ENCODE measurements at places on chromosomes 11 and 22.

- DNase-seq, result no peak
Observed at GRCh38 chr22:25942115-25942855, 200.3 kb downstream of the MYO18B start.

DNA sequence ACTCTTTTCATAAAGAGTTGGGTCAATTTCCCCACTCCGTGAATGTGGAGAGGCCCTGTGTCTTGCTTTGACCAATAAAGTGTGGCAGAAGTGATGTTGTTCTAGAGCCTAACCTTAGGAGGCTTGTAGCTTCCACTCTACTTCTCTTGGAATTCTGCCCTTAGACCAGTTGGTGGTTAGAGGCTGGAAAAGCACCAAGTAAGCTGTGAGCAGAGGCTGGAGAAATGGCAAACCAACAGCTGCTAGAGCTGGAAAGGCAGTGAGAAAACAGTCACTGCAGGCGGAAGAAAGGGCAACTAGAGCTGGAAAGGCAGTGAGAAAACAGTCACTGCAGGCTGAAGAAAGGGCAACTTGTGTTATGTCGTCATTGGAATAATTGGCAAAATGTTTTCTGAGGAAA is 29.8 kb upstream of the MSANTD2 start:
- DNase-seq, result no peak

GRCh38 chr11:92552942-92553341 is 328.3 kb downstream of the FAT3 start:
- DNase-seq, result no peak

GRCh38 chr22:49236541-49237075 is 591.1 kb downstream of the BRD1 start:
- no peak for DNase-seq

- no peak for DNase-seq
Observed at GRCh38 chr11:63547061-63547460, 10.5 kb downstream of the PLAAT4 start.

GRCh38 chr11:30197869-30198268 is 32.9 kb upstream of the FSHB start:
- no peak for DNase-seq

DNA sequence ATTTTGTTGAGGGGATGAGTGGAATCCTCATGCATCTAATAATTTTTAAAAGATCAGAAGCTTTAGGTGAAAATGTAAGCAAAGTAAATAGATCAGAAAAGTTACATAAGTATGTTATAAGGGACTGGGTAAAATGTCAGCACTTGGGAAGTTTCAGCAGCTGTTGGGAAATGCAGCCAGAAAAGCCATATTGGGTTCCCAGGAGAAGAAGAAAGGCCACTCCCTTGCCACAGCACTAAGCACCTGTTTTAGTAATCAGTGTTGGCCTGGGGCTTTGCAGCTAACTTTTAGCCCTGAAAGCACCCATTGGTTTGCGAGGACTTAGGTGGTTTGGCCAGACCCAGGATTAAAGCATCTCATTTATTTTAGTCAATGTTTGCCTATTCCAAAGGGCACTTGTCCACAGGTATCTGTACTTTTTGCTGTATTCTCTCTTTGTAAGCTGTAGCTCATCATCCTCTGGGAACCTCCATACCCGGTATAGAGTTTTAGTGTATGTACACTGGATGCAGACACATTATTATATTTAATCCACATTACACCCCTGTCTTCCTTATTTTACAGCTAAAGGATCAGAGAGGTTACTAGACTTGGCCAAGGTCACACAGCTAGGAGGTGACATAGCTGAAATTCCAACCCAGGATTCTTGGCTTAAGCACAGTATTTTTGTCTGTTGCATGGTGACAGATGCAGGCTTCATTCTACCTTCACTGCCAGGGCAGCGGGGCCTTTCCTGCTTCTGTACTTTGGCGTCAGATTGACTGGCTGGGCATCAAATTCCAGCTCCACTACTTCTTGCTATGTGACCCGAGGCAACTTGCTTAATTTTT is 127.7 kb upstream of the SESN3 start:
- no peak for DNase-seq

- no peak for DNase-seq
Observed at GRCh38 chr22:29301716-29302401, 4.6 kb upstream of the GAS2L1 start.

DNA sequence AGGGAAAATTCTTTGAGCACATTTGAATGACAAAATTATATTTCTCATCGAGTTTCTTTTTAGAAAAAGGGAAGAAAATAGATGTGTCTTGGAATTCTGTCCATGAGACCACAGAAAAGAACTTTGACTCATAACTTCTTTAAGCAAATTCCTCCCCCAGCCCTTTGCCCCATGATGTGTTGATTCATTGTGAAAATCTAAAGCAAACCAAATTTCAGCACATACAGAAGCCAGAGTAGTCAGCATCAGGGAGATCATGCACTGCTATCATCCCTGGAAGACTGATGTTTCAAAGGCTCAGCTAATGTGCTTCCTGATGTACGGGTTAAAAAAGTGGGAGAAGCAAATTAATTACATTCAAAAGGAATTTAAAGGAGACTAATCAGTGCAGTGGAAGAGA is 159.7 kb downstream of the FAT3 start:
- DNase-seq, result no peak

DNA sequence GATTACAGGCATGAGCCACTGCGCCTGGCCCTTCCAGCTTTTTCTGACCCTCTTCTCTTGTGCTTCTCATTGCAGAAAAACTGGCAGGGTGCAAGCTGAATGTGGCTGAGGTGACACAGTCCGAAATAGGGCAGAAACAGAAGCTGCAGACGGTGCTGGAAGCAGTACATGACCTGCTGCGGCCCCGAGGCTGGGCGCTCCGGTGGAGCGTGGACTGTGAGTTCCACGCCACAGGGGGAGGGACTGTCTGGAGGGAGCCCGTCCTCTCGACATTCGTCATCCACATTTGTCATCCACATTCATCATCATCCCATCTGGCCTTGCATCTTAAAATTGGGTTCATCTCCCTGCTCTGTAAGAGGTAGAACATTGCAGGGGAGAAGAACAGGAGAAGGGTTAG is 49.3 kb upstream of the PARVG start:
- DNase-seq, result no peak

DNA sequence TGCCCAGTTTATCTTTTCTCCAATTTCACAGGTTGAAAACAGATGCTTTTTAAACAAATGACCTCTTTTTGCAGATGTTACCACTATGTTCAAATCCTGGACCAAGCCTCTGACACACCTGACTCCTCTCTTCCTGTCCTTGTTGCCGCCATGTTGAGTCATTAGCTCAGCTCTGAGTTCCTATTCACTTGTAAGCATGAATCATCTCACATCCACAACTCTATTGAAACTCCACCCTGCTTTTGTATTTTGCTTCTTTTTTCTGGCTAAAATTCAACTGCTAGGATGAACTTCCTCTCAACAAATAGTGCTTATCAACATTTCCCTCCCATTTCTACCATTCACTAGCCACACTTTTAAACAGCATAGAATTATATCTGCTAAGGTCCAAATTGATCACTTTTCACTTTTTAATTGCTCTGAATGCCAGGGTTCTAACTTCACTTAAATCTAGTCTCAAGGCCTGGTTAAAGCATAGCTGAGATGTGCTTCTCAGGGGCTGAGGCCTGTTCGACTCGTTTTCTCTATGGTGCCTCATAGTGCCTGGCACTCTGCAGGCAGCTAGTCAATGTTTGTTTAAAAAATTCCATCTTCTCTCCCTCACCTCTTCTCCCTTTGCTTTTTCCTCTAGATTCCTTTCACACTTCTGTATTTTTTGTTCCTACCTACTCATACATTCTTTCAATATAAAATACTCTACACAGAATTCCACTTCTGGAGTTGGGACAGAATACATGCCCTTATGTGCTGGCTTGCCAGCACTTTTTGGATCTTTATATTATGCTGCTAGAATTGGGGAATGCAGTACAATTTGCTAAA is 3.9 kb downstream of the JOSD1 start:
- DNase-seq, result no peak

Measured in progenitor cell of endocrine pancreas (in vitro differentiated cells).